ENCODE measurements at places on chromosomes 2 and 18.

DNA sequence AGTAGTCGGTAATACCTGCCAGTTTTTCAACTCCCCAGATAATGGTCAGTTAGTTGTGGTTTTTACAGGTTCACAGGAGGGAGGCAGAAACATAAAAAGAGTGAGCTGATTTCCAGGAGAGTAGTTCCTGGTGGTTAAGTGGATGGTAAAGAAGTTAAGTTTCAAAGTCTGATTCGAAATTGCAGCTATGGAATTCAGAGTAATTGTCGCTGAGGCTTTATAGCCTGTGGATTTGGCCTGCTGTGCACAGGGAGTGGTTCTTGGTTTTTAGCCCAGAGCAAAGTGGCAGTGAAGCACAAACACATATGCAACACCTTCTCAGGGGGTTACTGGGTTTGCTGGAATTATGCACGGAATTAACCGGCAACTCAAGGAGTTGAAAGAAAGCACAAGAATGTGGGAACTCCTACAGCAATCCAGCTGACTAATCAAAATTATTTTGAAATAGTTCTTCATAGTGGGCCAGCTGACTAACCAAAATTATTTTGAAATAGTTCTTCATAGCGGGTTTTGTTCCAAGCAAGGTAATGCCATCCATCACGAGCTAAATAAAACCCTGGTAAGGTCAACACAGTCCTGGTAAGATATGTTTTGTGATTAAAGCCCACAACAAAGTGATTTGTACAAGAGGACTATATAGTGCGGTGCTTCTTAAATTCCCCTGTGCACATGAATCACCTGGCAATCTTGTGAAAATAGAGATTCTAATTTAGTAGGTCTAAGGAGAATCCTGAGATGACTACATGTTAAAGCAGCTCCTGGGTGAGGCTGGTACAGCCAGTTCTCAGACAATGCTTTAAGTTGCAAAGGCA, 94.4 kb downstream of the SGPP2 start:
- no peak for DNase-seq

DNA sequence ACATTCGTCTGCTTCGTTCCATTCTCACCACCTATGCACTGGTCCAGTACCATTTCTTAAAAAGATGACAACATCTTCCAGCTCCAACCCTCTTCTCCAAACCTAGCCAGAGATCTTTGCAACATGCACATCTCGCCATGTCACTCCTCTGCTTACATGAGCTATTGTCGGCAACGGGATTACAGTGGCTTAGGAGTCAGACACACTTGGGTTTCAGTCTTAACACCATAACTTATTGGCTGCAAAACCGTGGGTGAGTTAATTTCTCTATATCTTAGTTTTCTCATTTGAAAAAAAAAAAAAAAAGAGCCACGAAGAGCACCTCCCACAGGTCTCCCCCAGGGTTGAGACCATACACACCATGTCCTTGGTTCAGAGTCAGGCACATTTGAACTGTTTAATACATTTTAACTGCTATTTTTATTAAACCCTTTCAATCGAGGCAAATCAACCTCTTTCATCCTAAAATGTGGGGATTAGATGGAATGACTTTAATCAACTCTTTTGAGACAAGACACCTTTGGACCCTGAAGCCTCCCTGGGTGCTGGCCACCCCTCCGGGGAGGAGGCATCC, 889 bp downstream of the ANKRD29 start:
- no peak for DNase-seq

DNA sequence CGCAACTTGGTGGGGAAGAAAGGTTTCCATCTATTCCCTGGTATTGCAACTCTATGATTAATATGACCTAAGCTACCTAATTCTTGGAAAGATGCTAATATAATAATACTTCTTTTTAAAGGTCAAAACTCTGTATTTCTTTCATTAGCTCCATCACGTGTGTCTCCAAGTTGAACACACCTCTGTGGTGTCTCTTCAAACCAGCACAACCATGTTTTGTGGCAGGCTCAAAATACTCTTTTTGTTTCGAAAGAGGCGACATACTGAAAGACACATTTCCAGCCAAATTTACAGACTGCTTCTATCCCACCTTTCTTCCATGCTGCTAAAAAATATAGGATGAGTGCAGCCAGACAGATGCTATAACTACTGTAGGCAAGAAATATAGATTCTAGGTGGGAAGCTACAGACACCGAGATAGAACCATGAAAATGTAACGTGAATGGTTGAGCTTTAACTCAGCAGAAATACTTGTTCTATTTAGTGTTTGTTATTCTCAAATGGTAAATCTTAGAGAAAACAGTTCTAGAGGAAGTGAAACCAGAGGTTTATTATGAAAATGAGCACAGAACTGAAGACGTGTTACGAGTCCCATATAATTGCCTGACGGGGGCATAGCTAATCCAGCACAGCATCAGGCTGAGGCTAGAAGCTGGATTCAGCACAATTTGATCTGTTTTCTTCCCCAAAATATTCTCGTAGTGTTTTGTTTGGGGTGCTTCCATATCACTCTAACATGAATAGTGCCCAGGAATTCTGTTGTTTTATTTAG, 991.5 kb upstream of the FANCL start:
- no peak for DNase-seq

DNA sequence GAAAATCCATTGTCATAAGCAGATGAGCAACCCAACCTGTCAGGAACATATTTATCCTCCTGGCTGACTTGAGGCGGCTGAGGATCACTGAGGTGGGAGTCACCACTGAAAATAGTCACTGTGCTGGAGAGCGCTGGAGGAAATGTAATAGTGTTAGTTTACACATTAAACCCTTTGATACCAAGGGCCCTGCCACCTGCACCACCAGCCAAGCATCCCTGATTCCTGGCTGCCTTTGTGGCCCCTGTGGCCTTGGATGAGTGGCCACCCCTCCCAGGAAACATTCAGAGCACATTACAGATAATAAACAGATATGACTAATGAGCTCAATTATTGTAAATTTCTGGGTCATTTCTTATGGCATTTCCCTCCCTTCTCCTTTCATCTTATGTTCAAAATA, 105.9 kb downstream of the LYPD1 start:
- no peak for DNase-seq

GRCh38 chr18:79794846-79795245, 2.9 kb upstream of the KCNG2 start:
- no peak for DNase-seq

- no peak for DNase-seq
Measured at GRCh38 chr2:53727921-53728320, 39.7 kb upstream of the CHAC2 start.
